ENCODE measurements at places on chromosomes 3 and 15.

GRCh38 chr3:14564741-14565140 is 24.6 kb upstream of the GRIP2 start:
- no peak for DNase-seq

GRCh38 chr15:40871749-40872617 is 2.1 kb downstream of the RHOV start:
- DNase-seq, result no peak

- DNase-seq, result no peak
Observed at GRCh38 chr3:45596290-45596791, 1.8 kb downstream of the LIMD1 start.

- DNase-seq, result no peak
Observed at GRCh38 chr3:123430266-123430665, 18.6 kb downstream of the ADCY5 start.

DNA sequence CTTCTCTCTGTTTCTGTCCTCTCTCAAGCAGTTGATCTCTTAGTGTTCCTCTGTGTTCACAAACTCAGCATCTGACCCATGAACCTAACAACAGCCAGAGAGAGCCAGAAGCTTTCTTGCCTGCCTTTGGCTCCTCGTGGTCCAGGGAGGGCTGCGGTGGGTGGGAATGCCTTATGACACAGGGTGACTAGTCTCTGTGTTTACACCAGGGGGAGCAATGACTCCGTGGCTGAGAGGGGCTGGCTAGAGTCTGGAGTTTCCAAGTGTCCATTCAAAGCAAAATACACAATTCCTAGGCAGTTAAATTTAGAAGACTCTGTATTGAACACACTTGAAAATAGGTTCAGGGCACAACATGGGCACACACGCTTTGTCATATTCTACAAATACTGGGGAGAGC is 370.0 kb upstream of the FRG2C start:
- peak; percentile 9 for DNase-seq

DNA sequence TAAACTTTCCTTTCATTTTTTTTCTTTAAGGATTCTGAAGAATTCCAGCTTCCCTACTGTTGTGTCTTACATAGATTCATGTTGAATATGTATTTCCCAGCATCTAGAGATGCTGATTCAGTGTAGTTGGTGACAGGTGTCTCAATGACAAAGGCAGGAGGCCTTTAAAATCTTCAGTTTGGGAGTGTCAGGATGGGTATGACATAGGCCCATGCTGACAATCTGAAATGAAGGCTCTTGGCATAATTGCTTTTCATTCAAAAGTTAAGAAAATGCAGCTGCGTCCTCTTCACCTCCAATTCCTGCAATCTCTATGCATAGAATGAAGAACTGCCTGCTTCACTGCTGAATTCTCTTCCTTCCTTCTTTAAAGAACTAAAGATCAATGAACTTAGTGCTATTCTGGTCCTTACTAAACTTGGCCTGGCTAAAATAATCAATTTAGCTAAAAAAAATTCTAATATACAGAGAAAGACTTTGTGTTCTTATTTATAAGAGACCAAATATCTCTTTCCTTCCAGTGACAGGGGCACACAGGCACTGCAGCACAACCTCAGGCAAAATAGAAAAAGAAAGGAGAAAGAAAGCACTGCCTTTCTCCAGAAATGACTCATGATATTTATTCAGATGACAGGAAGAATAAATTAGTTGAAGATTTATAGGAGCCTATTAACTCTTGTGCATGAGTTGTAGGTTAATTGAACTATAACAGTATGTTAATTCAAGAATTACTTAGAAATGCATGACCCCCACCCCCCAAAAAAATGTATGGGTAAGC is 152.6 kb upstream of the GBE1 start:
- no peak for DNase-seq

DNA sequence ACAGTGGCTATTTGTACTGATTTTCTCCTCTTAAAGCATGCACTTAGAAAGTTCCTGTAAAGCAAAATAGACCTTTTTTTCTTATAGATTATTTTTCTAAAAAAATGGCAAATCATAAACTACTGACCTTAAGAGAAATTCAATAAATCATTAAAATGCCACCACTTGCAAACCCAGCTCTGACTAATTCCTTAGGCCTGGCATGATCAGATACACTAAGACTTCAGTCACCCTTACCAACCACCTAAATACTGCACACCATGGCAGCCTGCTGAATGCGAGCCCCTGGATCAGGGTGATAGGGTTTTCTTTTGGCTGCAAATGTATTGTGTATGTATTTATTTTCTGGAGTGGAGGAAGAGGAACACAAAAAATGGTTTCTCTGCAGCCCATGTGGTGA is 370.6 kb upstream of the TBL1XR1 start:
- no peak for DNase-seq

- DNase-seq, result no peak
Observed at GRCh38 chr3:185276415-185276814, 22.6 kb upstream of the EHHADH start.

- DNase-seq, result peak; percentile 60
Observed at GRCh38 chr3:177679568-177680471, 482.5 kb upstream of the TBL1XR1 start.

DNA sequence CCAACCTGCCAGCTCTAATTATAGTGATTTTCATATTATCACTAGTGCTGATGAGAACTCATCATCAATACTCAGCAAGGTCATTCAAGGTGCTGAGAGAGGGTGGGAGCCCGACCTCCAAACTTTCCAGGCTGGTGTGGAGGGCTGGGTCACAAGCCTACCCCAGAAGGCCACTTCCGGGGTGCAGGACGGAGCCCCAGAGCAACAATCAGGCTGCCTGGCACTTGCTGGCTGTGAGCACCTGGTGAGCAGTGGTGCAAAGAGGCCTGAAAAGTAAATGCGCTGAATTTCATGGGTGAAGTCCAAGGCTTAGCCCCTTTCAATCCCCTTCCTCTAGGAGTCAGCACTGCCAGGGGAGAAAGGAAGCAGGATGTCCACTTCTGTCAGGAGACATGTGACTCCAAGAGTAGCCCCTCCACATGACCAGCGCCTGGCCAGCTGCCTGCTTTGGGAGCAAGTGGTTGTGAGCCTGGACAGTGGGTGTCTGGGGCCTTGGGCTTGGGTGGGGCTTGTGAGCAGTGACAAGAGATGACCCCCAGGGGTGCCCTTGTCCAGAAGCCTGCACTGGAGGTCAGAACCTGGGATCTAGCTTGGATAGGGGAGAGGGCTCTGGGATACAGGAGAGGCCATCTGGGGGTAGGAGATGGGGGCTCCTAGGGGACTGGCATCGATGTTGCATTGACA is 165.0 kb upstream of the TLE3 start:
- no peak for DNase-seq

- DNase-seq, result no peak
Observed at GRCh38 chr3:160464321-160464720, 14.7 kb upstream of the TRIM59 start.

DNA sequence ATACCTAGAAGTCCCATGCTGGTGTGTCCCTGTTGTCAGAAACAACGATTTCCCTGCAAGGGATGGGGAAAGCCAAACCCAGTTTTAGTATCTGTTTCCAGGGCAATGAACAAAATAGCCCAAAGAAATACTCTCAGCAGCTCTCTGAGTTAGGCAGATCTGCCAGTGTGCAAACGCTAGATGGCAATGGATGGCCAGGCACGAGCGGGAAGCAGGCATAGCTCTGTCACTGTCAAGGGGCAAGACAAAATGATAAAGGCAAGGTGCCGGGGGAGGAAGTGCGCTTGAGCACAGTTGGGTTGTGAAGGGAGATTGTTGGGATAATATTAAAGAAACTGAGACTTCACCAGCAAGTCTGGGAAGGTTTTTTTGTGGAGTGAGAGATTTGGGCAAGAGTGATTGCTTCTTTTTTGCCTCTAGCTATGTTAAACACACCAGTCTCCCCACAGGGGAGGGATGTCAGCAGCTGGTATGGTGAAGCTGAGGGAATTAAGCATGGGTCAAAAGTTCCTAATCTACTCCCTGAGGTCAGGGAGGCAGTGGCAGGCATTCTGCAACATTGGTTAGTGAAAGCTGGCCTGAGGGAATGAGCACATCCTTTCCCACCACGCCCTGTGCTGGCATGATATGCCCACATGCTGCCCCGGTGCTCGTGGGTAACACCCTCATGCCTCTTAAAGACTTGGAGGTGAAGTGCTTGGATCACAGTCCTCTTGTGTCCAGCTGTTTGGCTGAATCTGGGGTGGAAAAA is 117.5 kb downstream of the PDCD6IP start:
- DNase-seq, result no peak

GRCh38 chr3:196197524-196197923 is 13.7 kb downstream of the ZDHHC19 start:
- DNase-seq, result no peak

- DNase-seq, result no peak
Observed at GRCh38 chr3:129050556-129051295, 9.9 kb upstream of the GP9 start.

- DNase-seq, result no peak
Observed at GRCh38 chr15:91664224-91664836, 189.2 kb upstream of the SLCO3A1 start.

DNA sequence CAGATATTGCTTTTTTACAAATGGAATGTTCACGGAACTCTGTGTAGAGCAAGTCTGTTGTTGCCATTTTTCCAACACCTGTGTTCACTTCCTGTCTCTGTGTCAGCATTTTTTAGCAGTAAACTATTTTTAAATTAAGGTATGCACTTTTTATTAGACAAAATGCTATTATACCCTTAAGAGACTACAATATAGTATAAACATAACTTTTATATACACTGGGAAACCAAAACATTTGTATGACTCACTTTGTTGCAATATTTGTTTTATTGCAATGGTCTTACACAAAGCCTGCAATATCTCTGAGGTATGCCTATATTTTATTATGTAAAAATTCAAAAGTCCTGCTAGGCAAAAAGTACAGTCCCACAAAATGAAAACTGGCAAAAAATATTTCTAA is 39.8 kb upstream of the FGF7 start:
- no peak for DNase-seq

DNA sequence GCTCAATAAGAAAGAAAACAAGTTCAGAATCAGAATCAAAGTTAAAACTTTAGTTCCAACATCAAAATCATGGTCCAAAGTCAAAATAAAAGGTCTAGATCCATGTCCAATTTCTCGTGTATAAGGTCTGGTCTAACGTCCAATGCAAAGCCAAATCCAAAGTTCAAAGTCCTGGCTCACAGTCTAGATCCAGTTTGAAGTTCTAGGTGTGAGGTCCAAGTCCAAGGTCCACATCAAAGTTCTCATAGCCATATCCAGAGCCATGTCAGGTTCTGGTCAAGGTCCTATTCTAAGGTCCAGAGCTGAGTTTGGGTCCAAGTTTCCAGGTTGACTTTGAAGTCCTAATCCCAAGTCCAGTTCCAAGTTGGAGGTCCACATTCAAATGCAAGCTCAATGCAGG is 40.7 kb upstream of the VIPR1 start:
- no peak for DNase-seq

- DNase-seq, result no peak
Observed at GRCh38 chr3:38597502-38598060, 51.9 kb downstream of the SCN5A start.

DNA sequence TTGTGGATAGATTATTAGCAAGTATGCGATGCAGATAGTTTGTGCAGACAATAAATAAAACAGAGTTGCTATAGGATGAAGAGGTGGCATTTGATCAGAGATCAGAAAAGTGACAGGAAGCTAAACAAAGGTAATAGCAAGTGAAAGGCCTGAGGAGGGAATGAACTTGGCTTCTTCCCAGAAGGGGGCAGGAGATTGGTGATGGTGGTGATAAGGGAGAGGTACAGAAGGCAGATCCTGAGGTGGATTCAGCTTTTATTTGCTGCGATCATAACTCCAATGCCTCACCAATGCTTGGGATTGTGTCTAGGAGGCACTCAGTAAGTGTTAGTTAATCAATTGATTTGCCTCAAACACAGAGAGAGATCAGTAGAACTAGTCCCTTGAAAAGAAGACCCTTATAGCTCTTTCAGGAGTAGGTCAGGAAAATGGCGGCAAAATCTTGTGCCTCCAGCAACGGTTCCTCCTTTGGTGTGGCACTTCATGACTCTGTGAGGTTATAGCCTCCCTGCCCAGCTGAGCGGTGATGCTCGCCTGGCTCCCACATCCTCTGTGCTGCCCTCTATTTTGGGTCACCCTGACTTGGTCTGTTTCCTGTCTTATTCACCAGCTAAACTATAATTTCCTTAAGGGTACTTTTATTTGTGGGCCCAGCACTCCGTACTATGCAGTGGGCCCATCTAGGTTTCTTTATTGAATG is 37.5 kb downstream of the TGFBR2 start:
- no peak for DNase-seq

- DNase-seq, result no peak
Observed at GRCh38 chr3:53089511-53089910, 40.7 kb downstream of the RFT1 start.

DNA sequence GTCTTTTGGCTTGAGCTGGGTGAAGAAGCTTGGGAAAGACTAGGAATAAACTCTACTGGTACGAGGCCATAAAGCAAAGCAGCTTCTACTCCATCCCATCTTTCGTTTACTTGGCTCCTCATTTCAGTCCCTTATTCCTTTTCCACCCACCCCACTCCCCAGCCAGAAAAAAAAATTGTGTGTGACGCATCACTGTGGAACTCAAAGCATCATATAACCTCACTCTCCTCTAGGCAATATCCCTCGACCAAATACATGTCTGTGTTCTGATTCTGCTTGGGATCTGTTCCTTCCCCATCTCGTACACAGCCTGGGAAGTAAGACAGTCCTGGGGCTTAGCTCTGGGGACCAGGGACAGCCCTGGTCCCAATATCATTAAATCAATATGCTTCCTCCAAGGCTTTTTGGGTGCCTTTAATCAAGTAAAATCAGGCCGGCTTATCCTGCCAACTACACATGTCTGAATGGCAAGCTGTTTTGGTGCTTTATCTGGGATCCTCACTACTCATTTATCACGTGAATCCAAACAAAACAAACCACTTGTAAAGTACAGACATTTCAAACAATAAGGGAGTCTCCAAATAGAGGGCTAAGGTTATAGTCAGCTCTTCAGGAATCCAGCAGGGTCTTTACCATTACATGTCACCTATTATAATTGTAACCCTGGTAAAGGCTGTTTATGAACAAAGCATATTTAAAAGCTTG is 74.9 kb upstream of the ZBED2 start:
- DNase-seq, result no peak

GRCh38 chr15:41817327-41817726 is 10.6 kb upstream of the JMJD7 start:
- no peak for DNase-seq

- no peak for DNase-seq
Observed at GRCh38 chr15:72991026-72991425, 61.2 kb upstream of the NEO1 start.

GRCh38 chr15:86676002-86676401 is 596.3 kb downstream of the AGBL1 start:
- DNase-seq, result no peak
